CD8-positive, alpha-beta memory T cell (primary cell): ENCODE measurements at places on chromosomes 6 and 20.

DNA sequence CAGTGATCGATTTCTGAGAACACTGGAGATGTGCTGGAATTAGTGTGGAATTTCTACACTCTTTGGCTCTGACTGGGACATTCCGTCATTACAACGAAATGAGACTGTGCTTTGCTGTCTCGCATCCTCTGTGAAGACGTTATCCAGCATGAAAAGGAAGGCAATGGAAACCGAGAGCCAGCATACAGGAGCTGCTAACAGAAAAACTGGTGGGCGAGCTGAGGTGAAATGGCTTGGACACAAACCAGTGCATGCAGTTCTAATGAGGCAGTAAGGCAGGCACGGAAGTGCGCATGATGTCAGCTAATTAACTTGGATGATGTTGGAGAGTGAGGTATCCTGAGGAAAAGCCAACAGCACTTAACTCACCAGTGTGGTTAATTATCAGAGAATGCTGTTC, 202.8 kb upstream of the AGPAT4 start:
- H3K27me3 ChIP-seq = no peaks in the 10 kb centered on the region
- no peak overlapping the region for H3K4me3 ChIP-seq
- H3K27ac ChIP-seq = no peak overlapping the region
- H3K36me3 ChIP-seq = no peaks in the 10 kb centered on the region
- DNase-seq = no peak

DNA sequence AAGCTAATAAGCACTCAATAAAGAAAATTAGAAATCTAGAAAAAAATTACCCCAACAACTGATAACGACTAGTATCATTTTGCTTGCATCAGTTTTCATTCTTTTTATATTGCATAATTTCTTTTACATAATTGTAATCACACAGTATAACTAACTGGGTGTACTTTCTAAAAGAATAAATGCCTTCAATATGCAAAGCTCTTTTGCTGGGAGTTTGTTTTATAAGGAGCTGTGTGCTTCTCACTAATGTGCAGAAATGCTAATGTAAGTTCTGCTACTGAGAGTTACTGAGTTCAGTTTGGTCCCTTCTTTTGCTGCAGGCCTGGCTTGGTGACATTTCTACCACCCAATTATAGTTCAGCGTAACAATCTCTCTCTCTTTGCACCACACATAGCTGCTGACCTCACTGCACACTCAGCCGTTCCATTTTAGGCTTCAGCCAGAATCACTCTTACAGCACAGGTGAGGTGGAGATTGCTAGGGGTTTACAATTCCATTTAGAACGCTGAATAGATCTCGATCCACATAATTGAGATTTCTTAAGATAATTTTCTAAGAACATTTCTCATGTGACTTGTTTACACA, 20.9 kb upstream of the KLHL31 start:
- no peaks in the 10 kb centered on the region for H3K36me3 ChIP-seq
- H3K4me3 ChIP-seq = no peak overlapping the region
- no peak overlapping the region for H3K27ac ChIP-seq
- no peaks in the 10 kb centered on the region for H3K4me1 ChIP-seq
- no peak for DNase-seq
- H3K27me3 ChIP-seq = no peaks in the 10 kb centered on the region

DNA sequence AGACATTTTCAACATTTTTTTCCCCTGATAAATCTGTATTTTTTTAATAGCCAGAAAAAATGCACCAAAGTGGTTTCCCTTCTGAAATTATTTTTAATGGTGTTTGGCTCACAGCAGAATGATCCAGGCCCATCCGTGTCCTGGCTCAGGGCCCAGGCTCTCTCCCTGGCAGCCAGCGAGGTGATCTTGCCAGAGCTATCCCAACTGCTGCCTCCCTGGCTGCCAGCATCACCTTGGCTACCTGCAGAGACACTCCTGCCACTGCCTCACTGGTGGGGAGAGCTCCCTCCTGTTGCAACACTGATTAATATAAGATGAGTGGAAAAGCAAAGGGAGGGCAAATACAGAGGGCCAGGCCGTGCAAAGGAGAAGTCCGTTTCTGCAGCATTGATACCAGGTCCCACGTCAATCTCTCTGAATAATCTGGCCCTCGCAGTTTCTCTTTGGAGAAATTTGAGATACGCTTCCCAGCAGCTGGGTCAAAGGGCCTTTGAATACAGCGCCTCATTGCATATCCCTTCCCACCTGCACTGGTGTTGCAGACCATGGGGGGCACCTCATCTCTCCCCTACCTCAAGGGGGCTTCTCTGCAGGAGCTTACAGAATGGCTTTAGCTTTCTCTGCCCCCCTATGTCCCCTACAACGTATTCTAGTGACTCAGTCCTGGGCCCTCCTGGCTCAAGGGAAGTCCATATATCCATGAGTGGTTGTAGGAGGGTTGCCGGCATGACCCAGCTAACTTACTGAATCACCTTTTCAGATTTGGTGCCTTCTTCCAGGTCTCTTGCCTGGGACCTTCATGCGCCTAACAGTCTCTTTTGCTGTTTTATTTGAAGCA, 12.8 kb upstream of the DSTN start:
- no peak overlapping the region for H3K4me3 ChIP-seq
- no peaks in the 10 kb centered on the region for H3K27me3 ChIP-seq
- H3K36me3 ChIP-seq = no peaks in the 10 kb centered on the region
- H3K4me1 ChIP-seq = no peaks in the 10 kb centered on the region
- no peak overlapping the region for H3K27ac ChIP-seq
- DNase-seq = no peak

GRCh38 chr20:60990061-60990460, 262.0 kb upstream of the CDH4 start:
- H3K27ac ChIP-seq = no peak overlapping the region
- no peak overlapping the region for H3K4me3 ChIP-seq
- no peaks in the 10 kb centered on the region for H3K4me1 ChIP-seq
- H3K27me3 ChIP-seq = no peaks in the 10 kb centered on the region
- no peak for DNase-seq

- peaks cover 12% of the 10 kb centered on the region for H3K4me1 ChIP-seq
- H3K27ac ChIP-seq = no peak overlapping the region
- no peaks in the 10 kb centered on the region for H3K27me3 ChIP-seq
- DNase-seq = no peak
- no peaks in the 10 kb centered on the region for H3K36me3 ChIP-seq
Measured at GRCh38 chr6:149860834-149861602, 3.1 kb downstream of the LRP11 start.

GRCh38 chr20:32823737-32824588, 4.2 kb downstream of the MAPRE1 start:
- DNase-seq = no peak
- no peaks in the 10 kb centered on the region for H3K27me3 ChIP-seq
- H3K4me3 ChIP-seq = no peak overlapping the region
- H3K4me1 ChIP-seq = peaks cover 52% of the 10 kb centered on the region

DNA sequence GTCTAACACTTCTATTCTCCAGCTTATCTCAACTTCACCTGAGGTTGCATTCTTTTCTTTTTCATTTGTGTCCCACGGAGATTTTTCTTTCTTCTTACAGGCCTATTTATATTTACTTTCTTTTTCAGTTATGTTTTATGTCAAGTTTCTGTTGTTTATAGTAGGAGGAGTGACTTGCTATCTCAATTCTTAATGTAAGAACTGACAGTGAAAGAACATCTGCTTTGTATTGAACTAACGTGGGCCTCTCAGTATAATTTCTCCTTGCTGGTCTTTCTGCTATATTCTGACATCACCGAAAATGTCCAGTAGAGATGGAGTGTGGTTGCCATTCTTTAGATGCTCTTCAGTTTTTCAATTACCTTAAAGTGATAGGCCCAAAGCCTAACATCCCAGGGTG, 521.7 kb downstream of the EPM2A start:
- H3K27me3 ChIP-seq = no peaks in the 10 kb centered on the region
- H3K27ac ChIP-seq = no peak overlapping the region
- no peaks in the 10 kb centered on the region for H3K4me1 ChIP-seq
- no peak overlapping the region for H3K4me3 ChIP-seq
- H3K36me3 ChIP-seq = no peaks in the 10 kb centered on the region
- no peak for DNase-seq

- peaks cover 22% of the 10 kb centered on the region for H3K4me1 ChIP-seq
- H3K4me3 ChIP-seq = no peak overlapping the region
- no peak overlapping the region for H3K27ac ChIP-seq
- DNase-seq = no peak
- H3K27me3 ChIP-seq = peaks cover 58% of the 10 kb centered on the region
- H3K36me3 ChIP-seq = no peaks in the 10 kb centered on the region
Measured at GRCh38 chr6:137486416-137486815, 7.8 kb downstream of the OLIG3 start.

DNA sequence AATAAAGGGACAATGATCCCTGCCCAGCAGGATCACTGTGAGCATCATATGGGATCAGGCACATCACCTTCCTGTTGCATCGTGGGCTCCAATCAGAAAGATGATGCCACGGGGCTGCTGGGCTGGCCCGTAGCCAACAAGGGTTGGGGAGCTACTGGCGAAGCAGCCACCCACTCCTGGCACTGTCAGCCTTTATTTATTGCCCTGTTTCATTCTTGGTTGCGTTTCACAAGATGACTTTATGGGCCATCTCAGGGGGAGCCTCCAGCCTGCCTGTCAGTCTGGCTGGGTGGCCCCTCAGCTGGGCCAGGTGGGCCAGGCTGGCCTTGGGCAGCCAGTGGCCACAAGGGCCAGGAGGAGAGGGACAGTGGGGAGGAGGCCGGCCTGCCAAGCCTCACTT, 17.3 kb downstream of the VSTM2L start:
- no peak overlapping the region for H3K27ac ChIP-seq
- H3K4me3 ChIP-seq = no peak overlapping the region
- no peaks in the 10 kb centered on the region for H3K4me1 ChIP-seq
- H3K27me3 ChIP-seq = no peaks in the 10 kb centered on the region
- no peaks in the 10 kb centered on the region for H3K36me3 ChIP-seq
- no peak for DNase-seq

DNA sequence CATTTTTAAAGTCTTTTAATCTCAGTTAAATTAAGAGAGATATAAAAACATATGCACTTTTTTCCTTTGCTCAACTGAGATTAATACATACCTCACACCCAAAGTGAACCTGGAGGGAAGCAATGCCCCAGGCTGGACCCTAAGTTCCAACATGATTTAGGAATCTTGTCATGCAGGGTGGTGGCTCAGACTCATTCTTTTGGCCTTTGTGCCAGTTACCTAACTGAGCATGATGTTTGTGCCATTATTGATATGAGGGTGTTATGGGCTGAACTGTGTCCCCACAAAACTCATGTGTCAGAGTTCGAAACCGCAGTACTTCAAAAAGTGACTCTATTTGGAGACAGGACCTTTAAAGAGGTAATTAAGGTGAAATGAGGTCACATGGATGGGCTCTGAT, 188.0 kb downstream of the ARHGAP18 start:
- no peak for DNase-seq
- no peak overlapping the region for H3K4me3 ChIP-seq
- no peaks in the 10 kb centered on the region for H3K4me1 ChIP-seq
- H3K36me3 ChIP-seq = no peaks in the 10 kb centered on the region
